ENCODE measurements at places on chromosomes 13 and 19.

DNA sequence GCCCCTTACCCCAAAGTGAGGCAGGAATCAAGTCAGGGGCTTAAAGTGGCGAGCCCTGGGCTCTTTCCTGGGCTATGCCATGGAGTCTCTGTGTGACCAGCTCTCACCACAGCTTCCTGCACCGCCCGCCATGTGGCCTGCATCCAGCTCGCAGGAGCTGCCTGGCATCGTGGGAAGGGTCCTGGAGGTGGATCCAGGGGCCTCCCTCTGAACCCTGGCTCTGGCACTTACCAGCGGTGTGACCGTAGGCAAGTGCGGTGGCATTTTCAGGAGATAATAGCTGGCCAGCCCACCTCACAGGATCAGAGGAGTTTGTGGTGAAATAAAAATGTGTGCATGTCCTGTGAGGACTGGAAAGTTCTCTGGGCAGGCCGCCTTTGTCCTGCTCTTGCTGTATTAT is 26.0 kb downstream of the DHRS12 start:
- DNase-seq = no peak

DNA sequence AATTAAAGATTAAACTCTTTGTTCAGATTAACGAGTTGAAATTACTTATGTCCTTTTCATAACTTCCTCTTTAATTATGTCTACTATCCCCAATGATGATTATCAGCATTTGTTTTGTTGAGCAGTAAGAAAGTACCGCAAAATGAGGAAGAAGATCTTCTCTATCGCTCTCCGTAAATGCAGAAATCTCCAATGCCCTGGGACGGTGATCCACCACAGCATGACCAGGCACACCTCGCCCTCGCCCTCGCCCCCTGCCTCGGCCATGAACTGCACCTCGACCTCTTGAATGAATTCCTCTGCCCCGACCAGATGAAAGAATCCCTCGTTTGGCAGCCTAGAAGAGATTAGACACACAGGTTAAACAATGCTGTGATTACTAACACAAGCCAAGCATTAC is 69.1 kb downstream of the RBM26 start:
- peak; percentile 1 for DNase-seq

DNA sequence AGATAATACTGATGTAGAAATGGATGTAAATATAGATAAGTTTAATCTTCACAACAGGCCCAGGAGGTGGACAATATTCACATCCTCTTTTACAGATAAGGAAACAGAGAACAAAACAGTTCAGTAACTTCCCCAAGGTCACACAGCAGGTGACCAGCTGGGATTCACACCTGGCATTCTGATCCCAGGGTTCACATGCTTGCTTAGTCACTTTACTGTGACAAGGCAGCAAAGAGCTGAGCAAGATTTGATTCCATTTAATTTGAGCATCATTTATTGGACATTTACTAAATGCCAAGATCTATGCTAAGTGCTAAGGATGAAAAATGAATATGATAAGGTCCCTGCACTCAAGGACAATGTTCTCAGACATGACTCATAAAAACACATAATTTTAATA is 94.1 kb upstream of the STARD13 start:
- DNase-seq = no peak

DNA sequence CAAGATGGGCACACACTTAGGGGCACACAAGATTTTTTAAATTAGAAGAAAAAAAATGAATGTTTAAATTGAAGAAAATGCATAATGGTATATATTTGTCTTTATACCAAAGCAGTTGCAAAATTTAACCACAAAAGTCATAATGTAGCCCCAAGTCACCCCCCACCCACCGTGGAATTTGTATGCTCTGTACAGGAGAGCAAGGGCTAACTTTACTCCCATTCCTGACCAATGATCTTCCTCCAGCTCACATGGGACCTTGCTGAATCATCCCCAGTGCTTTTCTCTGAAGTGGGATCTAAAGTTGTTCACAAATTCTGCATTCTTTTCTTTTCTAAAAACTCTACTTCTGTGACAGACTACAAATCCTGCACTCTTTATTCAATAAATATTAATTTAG is 597.0 kb downstream of the UQCRFS1 start:
- no peak for DNase-seq

DNA sequence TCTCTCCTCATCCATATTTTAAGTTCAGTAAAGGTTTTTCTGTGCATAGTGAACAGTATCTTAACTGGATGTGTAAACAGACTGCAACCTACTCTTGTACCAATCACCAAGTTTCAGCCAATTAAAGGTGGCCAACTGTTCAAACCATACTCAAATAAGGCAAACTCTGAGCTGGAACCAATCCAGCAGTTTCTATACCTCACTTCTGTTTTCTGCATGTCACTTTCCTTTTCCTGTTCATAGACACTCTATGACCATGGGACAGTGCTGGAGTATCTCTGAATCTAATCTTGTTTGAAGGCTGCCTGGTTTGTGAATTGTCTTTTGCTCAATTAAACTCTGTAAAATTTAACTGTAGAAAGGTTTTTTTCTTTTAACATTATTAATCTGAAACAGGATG is 470.3 kb upstream of the SLITRK6 start:
- DNase-seq = no peak

- no peak for DNase-seq
Measured at GRCh38 chr13:30998136-30999088, 66.0 kb downstream of the TEX26 start.

GRCh38 chr13:28978574-28978973 is 158.4 kb downstream of the MTUS2 start:
- no peak for DNase-seq

GRCh38 chr19:13892870-13893269 is 13.0 kb downstream of the BRME1 start:
- peak; percentile 18 for DNase-seq

DNA sequence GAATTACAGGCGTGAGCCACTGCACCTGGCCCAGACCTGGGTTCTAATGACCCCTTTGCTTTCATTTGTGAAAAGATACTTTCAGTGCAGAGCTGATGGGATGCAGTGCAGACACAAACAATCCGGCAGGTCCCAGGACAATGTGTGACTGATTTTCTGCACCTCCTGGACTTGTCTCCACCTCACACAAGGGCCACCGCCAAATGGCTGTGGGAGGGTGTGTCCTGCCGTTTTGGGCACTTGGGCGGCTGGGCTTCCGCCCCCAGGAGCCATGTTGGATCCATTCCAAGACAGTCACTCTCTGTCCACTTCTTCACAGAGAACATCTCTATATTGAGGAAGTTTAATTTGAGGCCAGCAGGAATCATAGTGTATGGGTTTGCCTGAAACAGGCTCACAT is 112.3 kb upstream of the ZNF507 start:
- DNase-seq = no peak

- DNase-seq = no peak
Measured at GRCh38 chr13:70894258-70894657, 786.0 kb upstream of the KLHL1 start.

DNA sequence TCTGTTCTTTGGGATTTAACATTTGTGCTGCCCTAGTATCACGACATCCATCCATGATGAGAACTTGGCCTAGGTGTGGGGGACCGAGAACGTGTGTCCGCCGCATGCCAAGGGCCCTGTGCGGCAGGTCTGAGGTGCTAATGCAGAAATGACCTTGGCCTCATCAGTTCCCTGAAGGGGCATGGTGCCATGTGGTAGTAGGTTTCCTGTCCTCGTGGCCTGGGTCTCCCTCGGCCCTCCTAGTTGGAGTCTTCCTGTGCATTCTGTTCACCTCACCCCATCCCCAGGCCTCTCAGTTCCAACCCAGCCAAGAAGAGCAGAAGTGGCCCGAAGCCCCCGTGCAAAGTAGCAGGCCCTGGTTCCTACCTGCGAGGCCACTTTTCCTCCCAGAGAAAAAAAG is 59.8 kb downstream of the GGACT start:
- no peak for DNase-seq

DNA sequence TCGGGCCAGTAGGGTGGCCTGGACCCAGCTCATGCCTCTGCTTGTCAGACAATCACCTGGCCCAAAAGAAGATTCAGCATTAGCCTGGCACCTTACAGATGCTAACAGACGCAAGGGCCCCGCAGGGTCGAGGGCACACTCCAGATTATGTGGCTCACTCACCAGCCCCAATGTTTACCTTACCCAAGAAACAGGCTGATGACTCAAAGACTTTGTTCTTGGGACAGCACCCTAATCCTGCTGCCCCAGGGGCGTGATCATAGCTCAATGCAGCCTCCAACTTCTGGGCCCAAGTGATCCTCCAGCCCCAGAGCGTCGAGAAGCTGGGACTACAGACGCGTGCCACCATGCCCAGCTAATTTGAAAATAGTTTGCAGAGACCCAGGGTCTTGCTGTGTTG is 9.8 kb downstream of the ECSIT start:
- no peak for DNase-seq

GRCh38 chr13:100755891-100756290 is 81.3 kb upstream of the TMTC4 start:
- DNase-seq = no peak

DNA sequence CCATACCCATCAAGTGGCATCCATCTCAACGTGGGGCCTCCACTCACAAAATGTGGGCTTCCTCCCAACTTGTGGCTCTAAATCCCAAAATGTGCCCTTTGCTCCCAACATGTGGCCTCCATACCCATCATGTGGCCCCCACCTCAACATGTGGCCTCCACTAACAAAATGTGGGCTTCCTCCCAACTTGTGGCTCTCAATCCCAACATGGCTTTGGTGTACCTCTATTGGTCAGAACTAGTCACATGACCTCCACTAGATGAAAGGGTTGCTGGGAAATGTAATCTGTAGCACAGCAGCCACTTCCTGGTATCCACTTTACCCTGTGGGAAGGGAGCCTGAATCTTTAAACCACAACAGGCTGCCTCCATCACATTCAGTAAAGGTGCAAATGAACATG is 10.1 kb upstream of the ACER1 start:
- DNase-seq = peak; percentile 16
